ENCODE measurements at places on chromosomes 16 and 17.

DNA sequence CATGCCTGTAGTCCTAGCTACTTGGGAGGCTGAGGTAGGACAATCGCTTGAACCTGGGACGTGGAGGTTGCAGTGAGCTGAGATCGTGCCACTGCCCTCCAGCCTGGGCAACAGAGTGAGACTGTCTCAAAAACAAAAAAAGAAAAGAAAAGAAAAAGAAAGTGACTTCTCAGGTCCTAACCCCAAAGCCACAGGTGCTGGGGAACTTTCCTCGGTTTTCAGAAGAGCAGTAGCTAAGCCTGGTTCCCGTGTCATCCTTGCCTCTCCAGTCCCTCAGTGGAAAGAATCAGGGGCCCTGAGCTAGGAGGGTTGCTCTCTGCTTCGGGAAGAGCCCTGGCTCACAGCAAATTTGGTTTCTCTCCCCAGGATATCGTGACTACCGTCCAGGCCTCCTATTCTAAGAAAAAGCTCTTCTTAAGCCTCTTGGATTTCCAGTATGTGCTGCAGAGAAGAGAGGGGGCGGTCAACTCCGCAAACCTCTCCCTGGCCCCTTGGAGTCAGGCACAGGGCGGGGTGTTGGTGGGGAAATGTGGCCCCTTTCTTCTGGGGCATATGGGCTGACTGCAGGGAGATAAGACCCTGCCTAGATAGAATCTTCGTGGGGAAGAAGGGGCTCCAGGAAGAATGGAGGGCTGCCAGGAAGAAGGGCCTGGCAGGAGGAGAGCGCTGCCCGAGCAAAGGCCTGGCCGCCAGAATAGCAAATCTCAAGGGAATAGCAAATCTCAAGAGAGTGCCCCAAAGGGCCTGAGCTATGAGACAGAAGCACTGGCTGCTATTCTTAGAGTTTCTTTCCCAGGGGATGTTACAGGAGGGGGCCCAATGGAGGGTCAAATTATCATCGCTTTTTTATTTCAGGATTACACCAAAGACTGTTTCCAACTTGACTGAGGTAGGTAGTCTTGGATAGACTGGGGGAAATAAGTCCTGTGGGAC, 8.3 kb upstream of the NLRC5 start:
- DNase-seq: no peak

GRCh38 chr17:42180922-42181850, at the start of gene KCNH4:
KCNH4 (minus strand) TSS chr17:42181142; CDS start chr17:42180945, 197 bp downstream.
- DNase-seq: peak; percentile 73

DNA sequence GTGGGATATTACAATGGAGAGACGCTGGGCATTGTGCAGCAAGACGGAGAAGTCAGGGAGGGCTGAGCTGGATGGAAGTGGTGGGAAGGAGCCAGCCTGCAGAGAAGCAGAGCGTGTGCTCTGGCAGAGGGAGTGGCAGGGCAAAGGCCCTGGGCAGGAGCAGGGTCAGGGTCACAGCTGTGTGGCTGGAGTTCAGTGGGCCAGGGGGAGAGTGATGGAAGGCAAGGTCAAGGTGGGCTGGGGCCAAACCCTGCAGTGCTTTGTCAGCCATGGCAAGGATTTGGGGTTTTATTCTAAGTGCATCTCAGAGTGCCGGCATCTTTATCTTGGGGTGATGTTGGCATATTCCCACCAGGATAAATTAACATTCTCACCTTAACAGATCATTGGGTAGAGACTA, 31.9 kb upstream of the C16orf78 start:
- DNase-seq: no peak

DNA sequence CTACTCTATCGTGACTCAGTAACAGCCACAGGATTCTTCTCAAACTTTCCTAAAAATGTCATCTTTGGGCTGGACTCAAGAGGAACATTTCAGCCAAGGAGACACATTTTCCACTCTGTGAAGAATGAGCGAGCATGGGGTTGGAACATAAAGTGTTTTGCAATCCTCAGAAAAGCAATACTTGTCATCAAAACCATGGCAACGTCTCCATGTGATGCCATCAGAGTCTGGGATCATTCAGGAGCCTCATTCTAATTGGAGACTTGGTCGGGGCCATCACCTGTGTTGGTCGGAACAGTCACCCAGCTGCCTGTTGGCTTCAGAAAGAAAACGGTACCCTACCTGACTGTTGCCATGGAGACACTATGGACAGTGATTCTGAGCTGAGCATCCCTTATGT, 25.5 kb downstream of the MYOCD start:
- no peak for DNase-seq

DNA sequence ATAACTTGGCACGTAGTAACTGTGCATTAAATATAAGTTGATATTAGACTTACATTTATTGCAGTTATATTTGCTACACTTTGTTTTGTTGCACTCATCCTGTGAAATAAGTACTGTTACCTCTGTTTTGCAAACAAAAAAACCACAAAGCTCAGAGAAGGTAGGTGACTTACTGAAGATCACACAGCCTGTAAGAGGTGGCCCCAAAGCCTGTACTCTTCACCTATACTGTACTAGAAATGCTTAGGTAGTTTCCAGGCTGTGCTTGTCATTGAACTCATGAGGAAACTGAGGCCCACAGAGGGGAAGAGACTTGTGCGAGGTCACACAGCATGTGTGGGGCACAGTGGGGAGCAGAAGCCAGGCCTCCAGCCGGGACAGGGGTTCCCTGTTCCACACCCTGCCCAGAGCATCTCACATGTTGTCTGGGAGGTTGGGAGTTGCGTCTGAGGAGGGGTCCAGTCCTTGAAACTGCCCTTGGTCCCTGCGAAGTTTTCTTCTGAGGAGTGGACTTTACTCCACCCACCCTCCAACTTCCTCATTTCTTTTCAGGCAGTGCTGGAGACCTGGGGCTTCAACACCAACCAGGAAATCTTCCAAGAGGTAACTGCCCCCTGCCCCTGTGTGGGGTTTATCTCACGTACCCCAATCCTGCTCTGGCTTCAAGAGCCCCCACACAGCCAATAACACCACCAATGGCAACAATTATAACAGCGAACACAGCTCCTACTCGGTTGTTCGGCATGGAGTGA, 13.0 kb downstream of the CETP start:
- DNase-seq: no peak

DNA sequence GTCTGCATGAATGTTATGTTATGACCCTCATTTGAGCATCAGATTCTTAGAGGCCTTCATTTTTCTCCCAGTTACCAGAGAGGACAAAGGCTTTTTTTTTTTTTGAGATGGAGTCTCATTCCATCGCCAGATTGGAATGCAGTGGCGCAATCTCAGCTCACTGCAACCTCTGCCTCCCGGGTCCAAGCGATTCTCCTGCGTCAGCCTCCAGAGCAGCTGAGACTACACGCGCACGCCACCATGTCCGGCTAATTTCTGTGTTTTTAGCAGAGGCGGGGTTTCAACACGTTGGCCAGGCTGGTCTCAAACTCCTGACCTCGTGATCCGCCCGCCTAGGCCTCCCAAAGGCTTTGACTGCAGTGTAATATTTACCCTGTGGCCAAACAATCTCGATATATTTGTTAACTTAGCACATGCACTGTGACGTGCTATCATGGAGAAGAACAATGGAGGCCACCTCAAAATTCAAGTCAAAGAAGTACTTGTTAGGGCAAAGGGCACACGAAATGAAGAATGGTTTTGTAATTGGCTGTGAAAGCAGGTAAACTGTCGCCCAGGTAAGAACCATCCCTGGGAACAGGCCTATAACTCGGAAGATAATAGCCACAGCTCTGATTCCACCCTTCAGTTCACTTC, 303.4 kb downstream of the SLC39A11 start:
- DNase-seq: no peak

DNA sequence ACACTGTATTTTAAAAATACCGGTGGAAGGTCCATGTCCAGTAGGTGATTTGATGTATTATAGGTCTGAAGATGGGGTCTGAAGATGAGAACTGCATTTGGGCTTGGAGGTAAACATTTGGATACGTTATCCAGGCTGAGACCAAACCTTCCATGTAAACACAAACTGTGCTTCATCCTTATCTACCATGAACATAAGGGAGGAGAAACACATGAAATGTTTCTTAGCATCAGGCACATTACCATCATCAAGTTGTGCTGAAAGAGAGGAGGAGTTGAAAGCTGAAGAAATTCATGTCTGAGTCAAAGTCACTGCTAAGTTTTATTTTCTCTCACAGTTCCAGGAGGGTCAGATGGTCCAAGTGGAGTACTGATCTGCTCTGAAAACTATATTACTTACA, 11.4 kb downstream of the SF3B3 start:
- no peak for DNase-seq

- DNase-seq: peak; percentile 51
Measured at GRCh38 chr17:77542551-77543490, 402.1 kb downstream of the SEC14L1 start.

DNA sequence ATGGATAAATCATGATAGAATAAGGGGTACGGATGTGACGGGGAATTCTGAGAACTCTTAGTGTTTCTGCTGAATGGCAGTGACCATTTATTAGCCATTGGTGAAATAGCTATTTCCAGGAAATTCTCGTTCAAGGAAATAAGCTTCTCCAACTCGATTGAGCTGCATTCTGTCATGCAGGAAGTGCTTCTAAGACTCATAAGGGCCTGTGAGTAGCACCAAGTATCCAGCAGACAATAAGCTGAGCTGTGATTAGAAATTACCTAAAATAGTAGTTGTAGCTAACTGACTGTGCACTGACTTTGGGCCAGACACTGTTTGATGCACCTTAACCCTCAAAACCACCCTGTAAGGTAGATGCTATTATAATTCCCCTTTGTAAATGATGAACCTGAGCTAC, 107.8 kb upstream of the IRX5 start:
- DNase-seq: no peak

DNA sequence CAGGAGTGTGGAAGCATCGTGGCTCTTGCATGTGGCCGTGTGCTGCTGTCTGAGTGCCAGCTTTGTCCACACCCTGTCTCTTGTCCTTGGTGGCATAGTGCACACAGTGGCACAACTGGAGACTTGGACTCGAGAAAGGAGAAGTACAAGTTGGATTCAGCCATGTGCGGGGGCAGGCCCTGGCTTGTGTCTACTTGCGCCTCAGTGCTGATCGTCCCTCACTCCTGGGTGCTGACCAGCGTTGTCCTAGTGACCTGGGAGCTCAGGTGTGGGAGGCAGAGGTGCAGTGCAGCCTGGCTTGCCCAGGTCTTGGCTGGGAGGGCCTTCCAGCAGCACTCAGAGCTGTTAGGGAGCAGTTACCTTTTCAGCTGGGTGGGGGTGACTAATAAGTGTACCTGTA, 20.6 kb downstream of the MPRIP start:
- DNase-seq: no peak

- no peak for DNase-seq
Measured at GRCh38 chr17:35094902-35095301, 24.8 kb downstream of the RAD51D start.

DNA sequence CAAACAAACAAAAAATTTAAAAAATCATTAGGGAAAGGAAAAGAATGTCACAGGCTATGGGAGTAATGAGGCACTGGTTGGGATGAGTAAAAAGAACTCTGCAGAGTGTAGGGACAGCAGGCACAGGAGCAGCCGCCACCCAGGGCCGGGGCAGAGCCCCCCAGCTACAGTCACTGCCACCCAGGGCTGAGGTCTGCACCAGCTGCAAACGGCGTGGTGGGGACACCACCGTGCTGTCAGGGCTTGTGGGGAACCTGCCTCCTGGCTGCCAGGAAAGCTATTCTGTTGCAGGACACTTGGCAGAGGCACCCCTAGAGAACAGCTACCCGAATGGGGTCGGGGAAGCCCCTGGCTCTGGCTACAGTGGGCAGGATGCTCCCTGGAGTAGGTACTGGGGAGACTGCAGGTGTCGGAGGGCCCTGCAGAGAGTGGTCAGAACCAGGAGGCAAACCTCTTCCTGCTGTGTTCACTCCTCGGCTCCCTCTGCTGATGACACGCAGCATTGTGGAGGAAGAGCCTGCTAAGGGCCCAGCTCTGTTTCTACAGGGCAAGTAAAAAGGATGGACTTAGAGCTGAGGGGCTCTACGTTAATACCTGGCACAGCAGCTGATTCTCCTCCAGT, 32.3 kb upstream of the CAPN15 start:
- DNase-seq: no peak

DNA sequence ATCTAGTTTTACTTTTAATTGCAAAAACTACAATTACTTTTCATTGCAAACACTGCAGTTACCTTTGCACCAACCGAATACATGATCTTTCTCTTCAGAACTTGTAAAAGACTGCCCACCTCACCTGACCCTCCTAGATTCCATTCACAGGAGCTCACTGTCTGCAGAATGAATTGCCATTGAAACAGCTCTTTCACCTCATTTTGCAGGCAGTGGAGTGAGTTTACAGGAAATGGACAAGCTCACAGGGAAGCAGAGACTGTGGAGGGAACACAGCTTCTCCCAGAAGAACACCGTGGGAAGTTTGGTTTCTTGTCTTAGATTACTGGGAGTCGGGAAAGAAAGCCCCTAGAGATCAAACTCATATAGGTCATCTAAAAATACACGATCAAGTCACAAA, 439.7 kb upstream of the RBFOX1 start:
- DNase-seq: no peak

GRCh38 chr16:89922884-89923639, at the start of gene TUBB3:
TUBB3 (plus strand) TSS chr16:89923342; CDS start chr16:89923402, 60 bp downstream.
- DNase-seq: no peak

DNA sequence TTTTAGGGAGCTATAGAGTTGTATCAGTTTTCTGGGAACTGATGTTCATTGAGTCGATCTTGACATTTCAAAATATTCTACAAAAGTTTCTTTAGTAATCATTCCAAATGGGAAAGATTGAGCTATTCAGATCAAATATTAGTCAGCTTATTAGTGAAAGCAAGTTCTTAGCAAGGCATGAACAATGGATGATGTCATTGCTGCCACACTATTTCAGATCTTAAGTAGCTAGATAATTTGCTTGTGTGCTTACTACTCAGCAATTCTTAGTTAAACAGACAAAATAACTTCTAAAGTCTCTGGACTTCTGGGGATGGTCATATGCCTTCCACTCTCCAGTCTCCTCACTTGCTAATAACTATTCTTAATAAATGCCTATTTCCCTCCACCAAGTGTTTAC, 69.0 kb upstream of the CDH8 start:
- DNase-seq: no peak

DNA sequence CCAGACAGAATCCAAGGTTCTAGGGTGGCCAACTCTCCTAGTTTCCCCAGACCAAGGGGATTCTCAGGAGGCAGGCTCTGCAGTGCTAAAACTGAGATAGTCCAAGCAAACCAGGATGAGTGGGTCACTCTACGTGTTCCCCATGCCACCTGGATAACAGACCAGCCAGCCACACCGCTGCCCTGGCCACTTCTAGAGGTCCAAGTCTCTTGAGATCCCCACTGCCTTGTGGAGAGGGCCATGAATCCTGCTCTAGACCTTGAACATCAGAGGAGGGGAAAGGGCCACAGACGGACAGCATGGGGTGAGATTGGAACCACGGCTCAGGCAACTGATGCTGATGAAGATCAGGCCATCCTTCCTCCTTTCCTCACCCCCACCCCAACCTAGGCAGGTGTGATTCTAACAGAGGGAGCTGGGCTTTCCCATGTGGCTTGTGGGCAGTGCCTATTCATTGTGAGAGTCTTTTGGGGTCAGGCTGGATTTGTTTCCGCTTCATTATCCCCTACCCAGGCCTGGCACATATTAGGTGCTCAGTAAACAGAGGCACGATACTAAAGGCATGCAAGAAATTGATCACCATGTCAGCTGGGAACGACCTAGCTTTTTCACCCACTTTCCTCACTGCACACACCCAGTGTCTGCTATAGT, 16.8 kb upstream of the TVP23A start:
- DNase-seq: no peak
